ENCODE measurements at places on chromosomes 6 and 20.

- DNase-seq: no peak
Measured at GRCh38 chr20:14049111-14049510, 53.8 kb downstream of the MACROD2 start.

DNA sequence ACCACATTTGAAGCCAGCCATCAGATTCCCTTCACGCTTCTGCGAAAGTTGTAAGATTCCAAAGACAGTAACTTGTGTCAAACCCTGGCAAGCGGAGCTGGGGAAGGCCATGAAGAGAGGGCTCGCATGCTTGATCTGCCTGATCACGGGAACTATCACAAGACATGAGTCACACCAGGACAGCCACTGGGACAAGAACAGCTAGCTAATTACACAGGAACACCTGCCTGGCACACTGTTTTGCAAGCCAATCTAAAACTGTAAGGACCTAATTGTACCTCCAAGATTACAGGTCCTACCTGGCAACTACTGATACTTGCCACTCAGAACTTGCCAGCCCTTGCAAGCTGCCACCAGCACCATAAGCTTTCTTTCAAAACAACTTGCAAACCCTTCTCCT is 289.3 kb downstream of the KIF16B start:
- no peak for DNase-seq

- no peak for DNase-seq
Measured at GRCh38 chr20:8128291-8129060, 3.6 kb upstream of the PLCB1 start.

GRCh38 chr6:155183095-155183494 is 80.7 kb upstream of the CLDN20 start:
- DNase-seq: no peak

DNA sequence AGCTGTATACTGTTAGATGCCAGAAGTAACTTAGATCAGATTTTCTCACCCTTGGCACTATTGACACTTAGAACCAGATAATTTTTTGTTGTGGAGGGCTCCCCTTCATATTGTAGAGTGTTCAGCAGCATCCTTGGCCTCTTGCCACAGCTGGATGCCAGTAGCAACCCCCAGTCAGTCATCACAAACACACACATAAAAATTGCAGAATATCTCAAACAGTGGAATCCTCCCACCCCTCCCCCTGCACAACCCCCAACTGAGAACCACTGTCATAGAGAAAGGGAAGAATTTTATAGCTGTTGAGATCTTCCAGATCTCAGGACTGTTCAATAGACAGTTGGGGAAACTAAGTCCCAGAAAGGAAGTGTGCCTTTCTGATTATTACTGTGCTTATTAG is 81.2 kb upstream of the VSTM2L start:
- DNase-seq: no peak

- no peak for DNase-seq
Measured at GRCh38 chr6:91198588-91199255, 611.9 kb upstream of the MAP3K7 start.

GRCh38 chr6:101758368-101758767 is 364.9 kb downstream of the GRIK2 start:
- no peak for DNase-seq

DNA sequence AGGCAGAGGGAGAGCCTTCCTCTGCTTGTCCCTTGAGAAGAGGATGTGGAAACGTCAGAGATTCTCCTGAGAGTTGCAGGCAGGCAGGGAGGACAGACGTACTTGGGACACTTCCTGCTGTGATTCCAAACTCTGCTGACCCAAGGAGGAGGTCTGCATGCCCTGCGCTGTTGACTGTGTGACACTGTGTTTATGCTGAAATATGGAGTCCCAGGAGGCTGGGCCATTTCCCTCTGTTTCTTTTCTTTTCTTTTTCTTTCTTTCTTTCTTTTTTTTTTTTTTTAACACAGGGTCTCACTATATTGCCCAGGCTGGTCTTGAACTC is 63.5 kb upstream of the BHLHE23 start:
- no peak for DNase-seq

DNA sequence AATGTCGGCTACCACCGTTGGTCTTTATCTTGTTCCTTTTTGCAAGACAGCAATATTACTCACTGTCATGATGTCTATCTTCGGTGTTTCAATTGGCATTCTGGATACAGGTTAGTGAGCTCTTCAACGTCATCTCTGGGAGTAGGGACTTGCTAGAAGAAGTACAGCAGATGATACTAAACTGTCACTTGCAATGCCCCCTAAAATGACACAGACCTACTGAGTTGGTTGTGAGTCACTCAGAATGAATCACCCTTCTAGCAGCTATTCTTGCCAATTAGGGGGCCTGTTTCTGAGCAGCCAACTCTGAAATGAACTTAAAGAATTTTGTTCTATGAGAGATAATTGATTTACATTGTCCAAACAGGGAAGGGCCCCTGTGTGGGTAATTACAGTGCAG is 176.5 kb downstream of the SLC16A10 start:
- peak; percentile 17 for DNase-seq

DNA sequence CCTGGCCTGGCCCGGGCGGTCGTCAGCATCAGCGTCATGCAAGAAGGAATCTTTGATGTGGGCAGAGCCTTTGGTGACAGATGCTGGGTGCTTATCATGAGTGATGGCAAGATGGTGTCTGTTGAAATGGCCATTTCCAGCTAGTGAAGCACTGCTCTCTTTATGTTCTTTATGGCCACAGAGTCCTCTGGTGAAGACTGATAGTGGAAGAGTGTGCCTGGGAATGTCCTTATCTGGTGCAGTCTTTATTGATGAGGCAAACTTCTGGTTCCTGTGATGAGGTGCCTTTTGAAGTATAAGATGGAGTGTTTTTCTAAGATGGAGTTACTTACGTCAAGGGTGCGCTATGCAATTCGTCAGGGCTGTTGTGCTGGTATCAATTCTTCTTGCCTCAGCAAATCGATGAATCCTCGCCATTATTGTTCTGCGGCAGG is 22.6 kb upstream of the CCR6 start:
- no peak for DNase-seq

- DNase-seq: no peak
Measured at GRCh38 chr6:106533054-106533453, 96.2 kb downstream of the RTN4IP1 start.

GRCh38 chr20:45092898-45093297 is 8.0 kb downstream of the KCNS1 start:
- DNase-seq: no peak

- no peak for DNase-seq
Measured at GRCh38 chr6:8268606-8269005, 166.3 kb upstream of the EEF1E1 start.

GRCh38 chr6:86949771-86950170 is 12.4 kb downstream of the HTR1E start:
- DNase-seq: no peak

GRCh38 chr6:166935353-166935752 is 21.0 kb downstream of the RNASET2 start:
- no peak for DNase-seq

DNA sequence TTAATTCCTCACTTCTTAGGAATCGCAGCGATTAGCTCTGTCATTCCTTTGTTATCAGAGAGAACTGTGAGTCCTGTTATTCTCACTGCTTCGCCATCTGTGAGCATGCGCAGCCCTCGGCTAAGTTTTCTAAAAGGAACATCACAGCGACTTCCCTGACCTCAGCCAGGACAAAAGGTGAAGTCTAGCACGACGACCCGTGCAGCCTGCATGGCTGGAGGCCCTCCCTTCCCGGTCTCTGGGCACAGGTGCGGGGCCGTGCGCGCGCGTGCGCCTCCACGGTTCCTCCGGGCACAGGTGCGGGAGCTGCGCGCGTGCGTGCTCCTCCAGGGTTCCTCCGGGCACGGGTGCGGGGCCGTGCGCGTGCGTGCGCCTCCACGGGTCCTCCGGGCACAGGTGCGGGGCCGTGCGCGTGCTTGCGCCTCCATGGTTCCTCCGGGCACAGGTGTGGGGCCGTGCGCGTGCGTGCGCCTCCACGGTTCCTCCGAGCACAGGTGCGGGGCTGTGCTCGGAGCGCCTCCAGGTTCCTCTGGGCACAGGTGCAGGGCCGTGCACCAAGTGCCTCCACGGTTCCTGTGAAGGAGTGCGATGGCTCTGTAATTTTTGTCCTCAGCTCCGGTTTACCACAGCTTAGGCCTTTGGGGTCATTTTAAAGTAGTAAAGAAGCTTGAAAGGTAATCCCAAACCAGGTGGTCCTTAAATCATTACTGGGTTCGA is 212.3 kb downstream of the ERMARD start:
- no peak for DNase-seq

DNA sequence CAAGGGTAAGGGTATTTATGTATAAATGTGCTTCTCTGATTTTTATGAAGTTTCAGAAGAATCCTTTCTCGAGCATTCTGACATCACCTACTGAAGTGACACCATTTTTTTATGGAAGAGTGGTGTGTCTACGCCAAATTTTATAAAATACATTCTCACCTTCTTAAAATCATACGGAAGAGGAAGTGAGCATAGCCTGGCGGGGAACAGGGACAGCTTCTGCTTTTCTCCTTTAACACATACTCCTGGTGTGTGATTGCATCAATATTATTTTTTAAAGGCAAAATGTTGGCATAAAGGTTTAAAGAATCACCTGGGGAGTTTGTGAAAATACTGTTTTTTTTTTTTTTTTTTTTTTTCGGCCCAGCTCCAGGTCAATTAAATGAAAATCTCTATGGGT is 733.6 kb upstream of the MAN1A1 start:
- DNase-seq: no peak

All from activated CD4-positive, alpha-beta T cell treated with anti-CD3 and anti-CD28 coated beads for 36 hours (primary cell).